HS-27A (cell line): ENCODE measurements at places on chromosomes 2 and 18.

GRCh38 chr2:116467243-116467642, 1347.2 kb upstream of the DDX18 start:
- no peak for DNase-seq

GRCh38 chr2:215000721-215001120, 137.7 kb downstream of the ABCA12 start:
- DNase-seq, result no peak

GRCh38 chr2:168500516-168500915, 44.4 kb downstream of the CERS6 start:
- no peak for DNase-seq

DNA sequence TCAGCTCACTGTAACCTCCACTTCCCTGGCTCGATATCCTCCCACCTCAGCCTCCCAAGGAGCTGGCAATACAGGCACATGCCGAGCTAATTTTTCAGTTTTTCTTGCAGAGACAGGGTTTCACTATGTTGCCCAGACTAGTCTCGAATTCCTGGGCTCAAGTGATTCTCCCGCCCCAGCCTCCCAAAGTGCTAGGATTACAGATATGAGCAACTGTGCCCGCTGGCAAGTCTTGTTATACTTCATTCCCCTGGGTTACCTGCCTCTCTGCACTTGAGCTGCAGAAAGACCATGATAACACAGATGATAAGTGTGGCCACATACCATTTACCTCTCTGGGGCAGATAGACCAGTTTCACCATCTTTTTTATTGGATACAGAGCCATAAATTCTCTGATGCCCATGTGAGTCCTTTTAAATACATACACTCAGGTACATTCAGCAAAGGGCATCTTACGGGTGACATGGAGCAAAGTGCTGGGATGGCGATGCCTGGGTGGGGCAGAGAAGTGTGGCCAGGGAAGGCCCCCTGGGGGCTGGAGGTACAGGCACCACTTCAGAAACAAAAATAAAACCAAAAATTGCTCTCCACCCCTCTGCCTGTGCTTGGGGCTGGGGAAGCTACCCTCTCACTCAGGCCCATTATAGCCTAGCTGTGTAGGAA, 20.4 kb downstream of the CCT7 start:
- no peak for DNase-seq

GRCh38 chr2:49174750-49175149, 20.4 kb upstream of the FSHR start:
- DNase-seq, result no peak

- DNase-seq, result no peak
Observed at GRCh38 chr2:202681688-202682205, 47.0 kb downstream of the FAM117B start.

- no peak for DNase-seq
Observed at GRCh38 chr2:60553495-60554073, at the start of gene BCL11A. Gene BCL11A, minus strand, starts transcription at chr2:60553654. Its CDS starts 384 bp downstream, at chr2:60553270.

DNA sequence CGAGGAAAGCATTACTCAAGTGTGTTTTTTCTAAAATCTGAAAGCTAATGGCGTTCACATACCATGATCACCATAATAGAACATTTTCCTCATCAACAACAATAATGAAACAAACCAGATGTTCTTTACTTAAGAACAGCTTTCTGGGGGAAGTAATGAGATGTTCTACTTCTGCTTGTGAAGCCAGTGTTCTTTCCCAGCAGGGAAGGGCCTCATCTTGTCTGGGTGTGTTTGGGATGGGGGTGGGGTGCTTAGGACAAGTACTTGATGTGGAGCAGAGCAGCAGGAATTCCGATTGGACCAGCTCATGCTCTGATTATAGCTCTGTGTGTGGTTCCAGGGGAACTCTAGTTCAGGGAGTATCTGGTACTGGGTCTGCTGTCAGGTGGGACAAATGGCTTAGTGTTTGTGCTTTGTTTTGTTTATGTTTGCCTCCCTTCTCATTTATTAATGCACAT, 163.0 kb upstream of the NOSTRIN start:
- DNase-seq, result no peak

DNA sequence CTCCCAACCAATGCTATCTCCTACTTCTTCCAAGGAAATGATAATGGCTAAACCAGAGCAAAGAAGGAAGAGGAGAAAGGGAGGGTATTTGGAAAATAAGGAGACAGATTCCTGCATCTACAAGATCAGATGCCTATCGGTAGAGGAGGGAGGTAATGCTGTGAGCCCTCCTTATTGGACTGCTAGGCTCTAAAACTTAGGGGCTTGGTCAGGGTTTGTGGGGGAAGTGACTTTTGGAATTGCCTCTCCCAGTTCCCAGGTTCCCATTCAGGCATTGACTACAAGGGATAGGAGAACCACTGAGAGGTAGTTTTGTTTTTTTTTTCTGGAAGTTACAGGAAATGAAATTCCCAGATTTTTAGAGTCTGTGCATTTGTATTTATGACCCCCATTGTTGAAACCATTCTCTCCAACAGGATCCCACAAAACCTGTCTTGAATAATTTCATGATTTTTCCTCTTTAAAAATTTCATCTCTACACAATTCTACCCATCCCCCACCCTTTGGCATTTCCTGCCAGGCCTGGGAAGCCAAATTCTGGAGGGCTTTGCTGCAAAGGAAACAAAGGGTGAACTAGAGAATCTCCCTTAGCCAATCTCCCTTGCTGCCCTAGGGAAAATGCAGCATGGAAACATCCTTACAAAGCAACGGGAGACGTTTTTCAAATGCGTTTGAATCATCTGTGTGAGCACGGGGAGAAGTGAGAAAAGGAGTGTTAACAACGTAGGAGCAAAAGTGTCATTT, 282.1 kb upstream of the EPAS1 start:
- DNase-seq, result no peak

DNA sequence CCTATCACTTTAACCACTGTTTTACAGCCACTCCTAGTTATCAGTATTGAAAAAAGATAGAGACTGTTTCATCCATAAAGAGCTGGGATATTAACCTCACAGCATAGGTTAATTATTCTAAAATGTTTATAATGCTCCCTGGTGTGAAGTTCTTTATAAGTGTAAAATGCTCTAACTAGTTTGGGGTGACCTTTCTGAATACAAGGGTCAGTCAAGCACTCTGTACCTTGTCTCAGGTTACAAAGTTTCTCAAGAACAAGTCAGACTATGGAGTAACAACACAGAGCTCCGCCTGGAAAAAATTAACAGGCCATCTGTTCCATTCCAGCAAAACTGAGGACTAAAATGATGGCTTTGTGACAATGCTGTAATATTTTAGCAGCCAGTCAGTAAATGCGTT, 107.4 kb downstream of the NOL4 start:
- no peak for DNase-seq

- no peak for DNase-seq
Observed at GRCh38 chr18:35110059-35110458, 68.8 kb downstream of the MAPRE2 start.

DNA sequence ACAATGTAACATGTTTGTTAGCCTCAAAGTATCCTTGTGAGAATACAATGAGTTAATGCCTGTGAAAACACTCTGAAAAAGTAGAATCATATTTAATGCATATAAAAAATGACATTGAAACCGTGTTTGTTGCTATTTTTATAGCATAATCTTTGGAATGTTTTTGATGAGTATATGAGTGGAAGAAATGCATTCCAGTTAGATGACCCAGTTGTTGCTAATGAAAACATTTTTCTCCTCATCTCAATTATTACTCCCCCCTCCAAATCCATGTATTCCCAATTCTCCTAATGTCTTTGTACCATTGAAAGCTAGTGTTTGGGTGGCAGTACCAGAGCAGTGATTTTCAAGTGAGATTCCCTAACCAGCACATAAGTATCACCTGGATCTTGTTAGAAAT, 67.1 kb upstream of the DSEL start:
- no peak for DNase-seq

- no peak for DNase-seq
Observed at GRCh38 chr2:240989451-240990265, 8.8 kb upstream of the SNED1 start.

GRCh38 chr2:173607606-173608311, 253.1 kb downstream of the CDCA7 start:
- no peak for DNase-seq

DNA sequence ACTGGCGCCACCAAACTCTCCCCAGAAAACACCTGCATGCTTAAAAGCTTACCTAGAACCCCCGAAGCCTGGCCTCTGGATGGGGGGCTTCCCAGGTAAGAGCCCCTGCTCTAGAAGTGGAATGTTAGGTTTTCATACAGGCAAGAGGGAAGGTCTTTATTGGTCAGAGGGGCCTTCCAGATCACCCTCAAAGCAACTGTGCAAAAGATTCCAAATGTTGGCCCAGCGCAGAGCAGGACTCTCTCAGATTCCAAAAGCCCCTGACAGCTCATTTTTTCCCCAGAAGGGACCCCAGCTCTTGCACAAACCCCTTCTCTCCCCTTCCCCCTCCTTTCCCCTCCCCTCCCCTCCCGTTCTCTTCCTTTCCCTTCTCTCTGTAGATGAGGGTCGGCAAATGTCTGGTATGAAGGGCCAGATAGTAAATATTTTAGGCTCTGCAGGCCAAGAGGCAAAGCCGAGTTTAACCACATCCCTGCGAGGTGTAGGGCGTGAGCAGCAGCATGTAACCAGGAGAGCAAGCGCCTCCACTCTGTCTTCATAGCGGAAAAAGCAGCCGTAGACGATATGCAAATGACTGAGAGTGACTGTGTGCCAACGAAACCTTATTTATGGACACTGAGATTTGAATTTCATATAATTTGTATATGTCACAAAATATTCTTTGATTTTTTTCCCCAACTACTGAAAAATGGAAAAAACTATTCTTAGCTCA, 116.9 kb downstream of the SMAD7 start:
- no peak for DNase-seq

DNA sequence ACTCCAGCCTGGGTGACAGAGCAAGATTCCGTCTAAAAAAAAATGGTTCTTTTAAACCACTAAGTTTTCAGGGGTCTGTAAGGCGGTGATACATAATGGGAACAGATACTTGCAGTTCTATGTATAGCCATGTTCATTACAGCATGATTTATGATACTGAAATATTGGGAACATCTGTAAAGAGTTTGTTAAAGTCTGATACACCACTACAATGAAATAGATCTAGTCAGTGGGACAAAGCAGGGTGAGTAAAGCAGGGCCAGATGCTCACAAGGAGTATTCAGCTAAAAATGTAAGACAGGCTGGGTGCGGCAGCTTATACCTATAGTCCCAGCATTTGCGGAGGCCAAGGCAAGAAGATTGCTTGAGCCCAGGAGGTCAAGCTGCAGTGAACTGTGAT, 6.2 kb upstream of the ING5 start:
- no peak for DNase-seq

GRCh38 chr2:3483986-3484960, 35.1 kb downstream of the ADI1 start:
- no peak for DNase-seq

DNA sequence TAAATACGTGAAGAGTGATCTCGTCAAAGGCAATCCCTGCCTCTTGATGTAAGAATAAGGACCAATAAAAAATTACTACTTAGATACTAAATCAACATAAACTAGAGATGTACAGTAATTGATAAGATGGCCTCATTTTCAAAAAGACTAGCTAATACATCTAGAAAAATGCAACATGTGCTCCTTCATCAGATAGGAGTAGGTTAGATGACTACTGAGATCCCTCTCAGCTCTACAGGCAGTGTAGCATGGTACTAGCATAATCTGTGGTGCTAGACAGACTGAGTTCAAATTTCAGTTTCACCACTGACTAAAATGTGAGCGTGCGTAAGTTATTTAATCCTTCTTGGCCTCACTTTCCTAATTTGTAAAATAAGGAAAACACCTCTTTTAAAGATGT, 82.6 kb upstream of the FRZB start:
- no peak for DNase-seq
